Fibroblast of mammary gland (primary cell): ENCODE measurements at places on chromosomes 7 and 10.

DNA sequence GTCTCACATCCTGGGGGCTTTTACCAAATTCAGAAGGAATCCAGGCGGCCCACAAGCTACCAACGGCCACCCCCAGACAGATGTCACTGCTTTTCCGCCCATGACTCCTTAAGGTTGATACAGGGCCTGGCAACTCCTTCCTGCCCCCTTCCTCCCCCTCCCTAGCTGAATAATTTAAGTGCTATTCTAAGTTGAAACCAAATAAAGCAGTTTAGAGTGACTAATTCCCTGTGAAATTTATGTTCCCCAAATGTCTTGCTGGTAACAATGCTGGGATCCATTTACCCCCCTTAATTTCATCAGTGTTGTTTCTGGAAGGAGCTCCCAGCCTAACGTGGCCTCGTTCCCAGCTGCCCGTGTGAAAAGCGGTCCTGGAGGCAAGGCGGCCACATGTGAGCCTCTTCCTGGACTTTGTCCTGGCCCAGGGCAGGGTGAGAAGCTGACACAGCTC is 109.6 kb downstream of the TMEM130 start:
- DNase-seq, result peak; percentile 46

DNA sequence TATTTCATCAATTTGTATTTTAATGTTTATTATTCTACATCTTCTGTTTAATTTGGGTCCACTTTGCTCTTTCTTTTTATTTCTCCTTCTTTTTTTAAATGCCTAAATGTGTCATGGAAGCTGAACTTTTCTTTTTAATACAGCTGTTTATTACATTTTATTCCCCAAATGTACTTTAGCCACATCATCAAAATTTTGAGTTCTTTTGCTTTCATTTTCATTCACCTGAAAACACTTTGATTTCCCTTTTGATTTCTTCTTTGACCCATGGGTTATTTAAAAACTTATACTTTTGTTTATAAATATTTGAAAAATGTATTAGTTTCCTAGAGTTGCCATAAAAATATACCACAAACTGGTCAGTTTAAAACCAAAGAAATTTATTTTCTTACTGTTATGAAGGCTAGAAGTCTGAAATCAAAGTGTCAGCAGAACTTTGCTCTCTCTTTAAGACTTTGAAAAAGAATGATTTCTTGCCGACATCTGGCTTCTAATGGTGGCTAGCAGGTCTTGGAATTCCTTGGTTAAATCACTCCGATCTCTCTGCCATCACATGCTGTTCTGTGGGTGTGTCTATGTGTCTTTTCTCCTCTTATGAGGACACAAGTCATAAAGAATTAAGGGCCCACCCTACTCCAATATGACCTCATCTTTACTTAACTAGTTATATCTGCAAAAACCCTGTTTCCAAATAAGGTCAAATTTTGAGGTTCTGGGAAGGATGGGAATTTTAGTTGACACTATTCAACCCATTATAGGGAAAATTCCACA is 225.5 kb downstream of the ANKRD7 start:
- DNase-seq, result no peak

DNA sequence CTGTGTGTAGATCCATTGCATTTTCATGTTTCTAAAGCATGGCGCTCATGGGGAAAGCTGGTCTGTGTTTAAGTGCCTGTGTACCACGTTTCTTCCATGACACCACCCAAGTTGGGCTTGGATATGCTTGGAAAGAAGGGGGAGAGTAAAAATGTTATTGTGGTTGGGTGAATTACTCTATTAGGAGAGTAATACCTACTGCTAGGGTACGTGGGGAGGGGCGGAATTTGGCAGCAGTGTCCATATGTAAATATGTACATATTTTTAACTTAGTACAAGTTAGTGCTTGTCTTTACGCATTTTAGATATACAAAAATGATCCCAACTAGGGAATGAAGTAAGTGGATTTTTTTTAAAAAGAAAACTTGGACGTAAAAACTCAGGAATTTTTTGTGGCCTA is 42.9 kb upstream of the SAMD8 start:
- DNase-seq, result no peak

- no peak for DNase-seq
Measured at GRCh38 chr7:19105546-19105945, 11.9 kb downstream of the TWIST1 start.

- DNase-seq, result no peak
Measured at GRCh38 chr10:132492323-132493025, 45.1 kb upstream of the INPP5A start.

- DNase-seq, result peak; percentile 86
Measured at GRCh38 chr10:22681783-22682183, 32.6 kb downstream of the PIP4K2A start.

- no peak for DNase-seq
Measured at GRCh38 chr7:70790215-70791073, 341.5 kb upstream of the GALNT17 start.

DNA sequence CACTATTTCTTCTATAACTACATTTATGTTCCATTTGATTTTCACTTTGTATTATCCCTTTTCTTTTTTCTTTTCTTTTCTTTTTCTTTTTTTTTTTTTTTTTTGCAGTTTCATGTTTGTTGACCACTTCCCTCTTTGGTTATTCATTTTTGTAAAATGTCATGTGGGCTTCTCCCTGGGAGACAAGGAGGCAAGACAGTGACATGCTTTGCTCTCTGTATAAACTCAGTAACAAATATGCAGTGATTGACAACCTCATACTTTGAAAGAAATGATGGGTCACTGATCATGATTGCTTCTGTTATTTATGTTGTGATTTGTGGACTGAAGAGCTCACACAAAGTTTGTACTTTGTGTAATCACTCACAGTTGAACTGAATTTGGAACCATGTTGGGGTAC is 90.2 kb upstream of the ABI1 start:
- no peak for DNase-seq

GRCh38 chr10:62081341-62082270 is 180.1 kb downstream of the ARID5B start:
- DNase-seq, result peak; percentile 36

DNA sequence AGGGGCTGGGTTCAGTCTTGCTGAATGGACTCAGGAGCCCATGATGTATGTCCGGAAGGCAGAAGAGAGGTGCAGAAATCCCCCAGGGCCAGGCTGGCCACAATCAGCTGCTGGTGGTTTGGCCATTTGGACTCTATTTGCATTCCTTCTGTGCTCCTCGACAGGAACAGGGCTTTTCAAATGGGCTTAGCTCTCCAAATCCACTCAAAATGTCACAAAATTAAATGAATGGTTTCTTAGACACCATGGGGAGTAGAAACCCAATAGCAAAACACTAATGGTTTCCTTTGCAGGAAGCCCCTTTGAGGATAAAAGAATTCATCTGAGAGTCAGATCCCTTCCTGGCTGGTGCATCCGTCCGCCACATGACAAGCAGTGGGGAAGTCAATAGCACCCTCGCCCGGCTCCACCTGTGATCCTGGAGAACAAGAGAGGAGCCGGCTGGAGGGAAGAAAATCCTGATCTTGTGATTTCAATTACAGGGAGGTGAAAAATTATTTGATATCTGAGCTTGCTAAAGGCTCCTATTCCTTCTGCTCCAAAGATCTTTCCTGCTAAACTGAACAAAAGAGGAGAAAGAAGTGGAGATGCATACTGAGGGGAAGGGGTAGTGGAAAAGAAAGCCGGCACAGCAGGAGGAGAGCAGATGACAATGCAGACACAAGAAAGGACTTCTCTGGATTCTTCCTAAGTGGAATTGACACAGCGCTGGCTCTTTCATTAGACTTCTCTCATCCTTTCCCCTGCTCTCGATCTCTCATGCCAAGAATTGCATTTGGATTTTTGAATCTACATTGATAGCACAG is 190.7 kb downstream of the C7orf25 start:
- no peak for DNase-seq

DNA sequence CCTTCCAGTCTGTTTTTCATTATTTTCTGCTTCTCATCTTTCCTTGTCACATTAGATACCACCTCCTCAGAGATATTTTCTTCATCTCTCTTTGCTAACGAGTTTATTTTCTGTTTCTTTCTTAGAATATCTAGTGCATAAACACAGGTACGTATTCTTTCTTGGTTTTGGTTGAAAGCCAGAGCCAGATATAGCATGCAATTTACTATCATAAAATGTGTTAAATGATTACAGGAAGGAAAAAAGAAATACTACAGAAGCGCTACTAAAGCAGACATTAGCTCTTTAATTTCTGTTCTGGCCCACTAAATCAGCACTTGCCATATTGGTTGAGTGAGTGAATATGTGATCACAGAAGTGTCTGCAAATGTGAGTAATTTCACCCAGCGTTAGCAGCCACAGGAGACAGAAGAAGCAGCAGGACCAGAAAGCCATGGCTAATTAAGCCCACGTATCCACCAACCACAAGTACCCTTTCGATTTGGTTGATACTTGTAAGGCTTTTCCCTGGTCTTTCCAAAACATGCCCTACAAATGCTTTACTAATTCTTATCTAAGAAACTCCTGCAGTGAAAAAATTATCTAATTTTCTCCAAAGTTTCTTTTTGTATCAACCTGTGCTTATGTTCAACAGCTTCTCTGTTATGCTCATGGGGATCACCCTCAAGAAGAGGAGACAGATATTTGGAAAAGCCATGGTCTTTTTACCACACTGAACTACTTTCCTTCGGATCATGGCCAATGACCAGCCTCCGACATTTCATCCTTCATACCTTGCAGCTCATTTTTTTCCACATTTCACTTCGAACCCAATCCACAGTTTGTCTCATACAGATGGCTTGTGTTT is 23.1 kb upstream of the MACC1 start:
- DNase-seq, result no peak

GRCh38 chr7:132519936-132520335 is 56.3 kb downstream of the PLXNA4 start:
- no peak for DNase-seq

DNA sequence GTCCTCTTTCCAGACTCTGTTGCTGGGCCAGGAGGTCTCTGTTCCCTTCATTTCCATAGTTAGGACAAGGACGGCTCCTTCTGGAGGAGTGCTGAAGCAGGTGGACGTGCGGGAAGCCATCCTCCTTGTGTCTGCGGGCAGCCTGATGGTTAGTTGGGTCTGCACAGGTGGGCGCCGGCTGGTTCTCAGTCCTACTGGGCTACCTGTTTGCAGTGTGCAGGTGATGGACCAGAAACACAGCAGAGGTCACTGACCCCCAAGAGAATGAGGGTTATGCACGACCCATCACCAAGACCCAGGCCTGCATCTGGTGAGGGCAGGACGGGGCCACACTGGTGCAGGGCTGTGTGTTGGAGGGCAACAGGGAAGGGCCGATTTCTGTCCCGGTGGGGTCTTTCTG is 7.8 kb downstream of the RARRES2 start:
- no peak for DNase-seq

DNA sequence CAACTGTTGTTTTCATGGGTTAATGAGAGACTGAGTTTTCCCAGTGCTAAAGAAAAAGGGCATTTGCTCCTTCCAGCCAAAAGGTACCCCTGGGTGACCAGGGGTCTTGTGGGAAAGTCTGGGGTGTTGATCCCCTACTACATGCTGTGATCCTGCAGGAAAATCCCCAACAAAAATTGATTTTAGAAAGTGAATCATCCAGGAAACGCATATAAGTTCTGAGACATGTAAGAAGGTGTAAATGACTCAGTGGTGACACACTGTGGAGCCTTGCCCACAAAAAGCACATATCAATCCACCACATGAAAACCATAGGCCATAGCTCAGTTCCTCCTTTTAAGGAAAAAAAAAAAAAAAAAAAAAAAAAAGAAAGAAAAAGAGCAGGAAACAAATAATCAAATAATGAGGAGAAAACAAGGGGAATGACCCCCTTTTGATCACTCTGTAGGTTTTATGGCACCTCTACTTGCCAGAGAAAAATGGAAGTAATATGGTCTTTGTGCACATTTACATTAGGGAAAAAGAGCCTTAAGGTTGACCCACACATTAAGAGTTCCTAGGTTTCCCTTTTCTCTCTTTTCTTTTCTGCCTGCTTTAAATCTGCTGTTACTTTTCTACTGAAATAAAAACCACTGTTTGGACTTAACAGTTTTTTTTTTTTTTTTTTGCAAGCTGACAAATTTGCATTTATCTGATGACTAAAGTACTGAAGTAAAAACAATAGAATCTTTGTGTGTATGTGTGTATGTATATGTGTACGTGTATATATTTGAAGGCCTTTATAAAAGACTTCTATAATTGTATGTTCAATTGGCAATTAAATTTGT is 386.0 kb downstream of the KIF20B start:
- peak; percentile 93 for DNase-seq

DNA sequence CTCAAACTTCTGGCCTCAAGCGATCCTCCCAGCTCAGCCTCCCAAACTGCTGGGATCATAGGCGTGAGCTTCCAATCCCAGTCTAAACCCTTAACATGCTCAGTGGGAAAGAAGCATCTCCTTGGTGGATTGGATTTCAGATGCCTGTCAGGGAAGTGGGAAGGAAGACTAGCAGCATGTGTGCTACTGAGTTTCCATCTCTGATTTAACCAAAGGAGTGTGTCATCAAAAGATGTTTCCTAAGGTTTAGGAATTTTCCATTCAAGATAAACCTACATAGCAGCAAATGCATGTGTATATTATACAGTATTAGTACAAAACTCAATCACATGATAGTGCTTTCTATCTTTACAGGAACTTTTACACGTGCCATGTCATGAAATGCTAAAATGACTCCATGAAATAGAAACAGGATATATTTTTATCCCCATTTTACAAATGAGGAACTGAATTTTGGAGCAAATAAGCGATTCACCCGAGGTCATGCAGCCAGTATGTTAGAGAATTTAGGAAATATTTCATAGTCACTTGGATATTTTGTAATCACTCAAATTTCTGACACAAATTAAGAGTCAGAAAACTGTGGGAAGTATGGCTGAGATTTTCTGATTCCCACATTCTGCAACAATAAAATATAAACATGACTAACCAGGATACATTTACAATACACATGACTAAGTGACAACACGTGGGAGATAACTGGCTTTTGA is 11.4 kb upstream of the TMEM26 start:
- DNase-seq, result peak; percentile 93

DNA sequence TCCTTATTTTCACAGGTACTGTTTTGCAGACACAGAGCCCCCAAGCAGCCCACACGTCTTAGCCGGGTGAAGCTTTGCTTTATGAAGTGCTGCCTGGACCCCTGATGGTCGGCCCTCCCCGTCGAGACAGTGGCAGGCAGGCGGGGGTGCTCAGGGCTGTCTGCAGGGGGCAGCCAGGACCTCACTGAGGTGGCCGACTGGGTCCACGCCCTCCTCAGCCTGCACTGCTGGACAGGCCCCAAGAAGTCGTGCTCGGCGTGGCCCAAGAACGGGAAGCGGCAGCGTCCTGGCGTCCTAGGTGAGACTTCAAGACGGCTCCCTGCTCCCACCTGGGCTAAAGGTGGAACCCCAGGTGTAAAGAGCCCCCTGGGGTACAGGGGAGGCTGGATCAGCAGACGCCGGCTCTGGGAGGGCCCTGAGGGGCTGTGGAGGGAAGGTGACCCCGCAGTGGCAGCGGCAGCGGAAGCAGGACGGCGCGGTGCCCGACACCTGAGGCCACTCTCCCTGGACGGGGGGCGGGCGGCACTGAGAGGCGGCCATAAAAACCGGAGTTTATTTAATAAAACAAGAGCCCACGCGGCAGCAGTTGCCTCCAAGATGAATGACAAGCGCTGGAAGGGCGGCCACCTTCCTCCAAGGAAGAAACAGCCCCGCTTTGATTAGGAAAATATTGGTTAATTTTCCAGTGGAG is 179.4 kb downstream of the ELFN1 start:
- no peak for DNase-seq
